ENCODE measurements at places on chromosomes 2 and 18. TPM values are rescaled to one million over a fixed set of nuclear protein-coding genes. Genes with fewer than 3 reads are reported as not detected.
A peak's percentile ranks its signal among the peaks of the same experiment; 100 is the strongest.

DNA sequence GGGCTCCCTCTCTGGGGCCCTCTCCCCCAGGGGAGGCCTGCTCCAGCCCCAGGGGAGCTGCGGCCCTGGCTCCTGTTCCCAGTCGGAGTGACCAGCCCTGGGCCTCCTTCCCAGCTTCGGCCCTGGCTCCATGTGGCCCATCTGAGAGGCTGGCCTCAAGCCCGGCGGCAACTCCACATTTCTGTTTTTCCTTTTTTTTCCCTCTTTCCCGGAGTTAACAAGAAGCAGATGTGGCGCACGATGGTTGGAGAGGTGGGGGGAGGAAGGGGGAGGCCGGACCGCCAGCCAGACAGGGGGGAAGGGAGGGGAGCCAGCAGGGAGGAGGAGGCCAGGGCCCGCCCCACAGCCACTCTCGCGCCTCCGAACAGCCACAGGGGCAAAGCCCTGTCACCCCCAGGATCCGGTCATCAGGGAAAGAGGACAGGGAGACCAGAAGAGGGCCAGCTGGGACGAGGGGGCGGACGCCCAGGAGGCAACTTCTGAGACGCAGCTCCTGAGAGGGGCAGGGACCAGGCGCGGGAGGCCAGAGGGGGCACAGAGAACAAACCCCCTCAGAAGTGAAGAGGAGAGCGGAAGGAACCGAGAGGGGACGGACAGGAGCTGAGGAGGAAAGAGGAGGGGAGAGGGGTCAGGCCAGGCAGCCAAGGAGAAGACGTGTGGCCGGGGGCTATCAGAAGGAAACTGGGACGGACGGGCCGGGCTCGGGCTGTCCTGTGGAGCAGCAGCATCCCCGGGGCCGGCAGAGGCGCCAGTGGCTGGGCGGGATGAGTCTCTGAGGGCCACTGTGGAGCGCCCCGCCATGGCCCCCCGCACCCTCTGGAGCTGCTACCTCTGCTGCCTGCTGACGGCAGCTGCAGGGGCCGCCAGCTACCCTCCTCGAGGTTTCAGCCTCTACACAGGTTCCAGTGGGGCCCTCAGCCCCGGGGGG lies at the start of gene EMILIN1:
EMILIN1 (plus strand) TSS at position 349 of the 928 bp plus-strand sequence; CDS start at position 800, 451 bp downstream.
- H3K4me1 ChIP-seq: peaks cover 51% of the 10 kb centered on the region
- H3K4me3 ChIP-seq: peak within 1 kb of the TSS; percentile 63
- DNase-seq: peak; percentile 90

DNA sequence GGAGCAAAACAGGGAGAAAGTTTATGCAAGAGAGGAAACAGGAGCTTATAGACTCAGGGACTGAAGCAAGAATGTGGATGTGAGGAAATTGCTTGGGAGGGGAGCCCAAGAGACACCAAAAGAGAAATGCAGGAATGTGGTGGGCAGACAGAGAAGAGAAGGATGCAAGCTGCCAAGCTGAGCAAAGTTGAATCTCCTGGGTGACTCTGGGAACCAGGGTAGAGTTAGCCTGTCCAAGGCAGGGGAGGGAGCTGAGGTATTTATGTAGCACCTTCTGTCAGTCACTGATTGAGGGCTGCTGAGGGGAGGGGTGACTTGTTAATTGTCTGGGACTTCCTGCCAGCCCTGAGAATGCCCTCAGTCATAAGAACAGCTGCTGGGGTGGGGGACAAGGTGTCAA lies 464.3 kb downstream of the NBAS start:
- H3K4me3 ChIP-seq: no peak overlapping the region
- no peaks in the 10 kb centered on the region for H3K4me1 ChIP-seq
- H3K27me3 ChIP-seq: no peaks in the 10 kb centered on the region
- H3K36me3 ChIP-seq: no peaks in the 10 kb centered on the region
- DNase-seq: peak; percentile 18

DNA sequence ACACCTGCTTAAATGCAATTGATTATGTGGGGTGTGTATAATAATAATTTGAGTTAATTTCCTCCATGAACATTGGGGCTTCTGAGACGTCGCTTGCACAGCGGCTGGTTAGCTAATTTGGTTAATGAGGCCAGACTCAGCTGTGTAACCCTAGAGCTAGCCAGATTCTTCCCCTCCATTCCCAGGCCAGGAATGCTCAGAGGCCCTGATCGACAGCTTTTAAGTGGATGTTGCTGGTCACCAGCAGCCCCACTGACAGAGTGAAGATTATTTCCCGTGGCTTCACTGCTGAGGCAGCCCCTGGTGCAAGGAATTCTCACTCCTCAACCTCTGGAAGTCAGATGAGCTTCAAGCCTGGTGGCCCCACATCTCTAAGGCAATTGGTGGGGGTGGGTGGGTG lies 12.4 kb upstream of the EPAS1 start:
- peaks cover 19% of the 10 kb centered on the region for H3K27me3 ChIP-seq
- no peaks in the 10 kb centered on the region for H3K4me1 ChIP-seq

DNA sequence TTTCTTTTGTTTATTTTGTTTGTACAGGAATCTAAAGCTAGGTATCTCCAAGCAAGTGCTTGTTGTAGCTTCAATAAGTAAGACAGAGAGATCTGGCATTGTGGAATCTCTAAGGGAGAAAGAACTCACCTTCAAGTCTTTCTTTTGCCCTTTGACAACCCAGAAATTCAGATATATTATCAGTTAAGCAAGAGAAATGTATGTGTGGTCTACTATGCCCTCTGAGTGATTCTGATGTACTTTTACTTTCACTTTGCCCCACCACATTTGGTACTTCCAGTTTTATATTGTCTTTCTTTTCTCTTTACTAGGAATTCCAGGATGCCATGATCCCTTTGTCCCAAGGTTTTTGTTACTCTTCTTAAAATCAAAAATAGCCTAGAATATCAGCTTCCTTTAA lies 259.6 kb upstream of the PIK3C3 start:
- no peak overlapping the region for H3K27ac ChIP-seq
- no peaks in the 10 kb centered on the region for H3K4me1 ChIP-seq
- no peak overlapping the region for H3K4me3 ChIP-seq
- no peaks in the 10 kb centered on the region for H3K27me3 ChIP-seq

DNA sequence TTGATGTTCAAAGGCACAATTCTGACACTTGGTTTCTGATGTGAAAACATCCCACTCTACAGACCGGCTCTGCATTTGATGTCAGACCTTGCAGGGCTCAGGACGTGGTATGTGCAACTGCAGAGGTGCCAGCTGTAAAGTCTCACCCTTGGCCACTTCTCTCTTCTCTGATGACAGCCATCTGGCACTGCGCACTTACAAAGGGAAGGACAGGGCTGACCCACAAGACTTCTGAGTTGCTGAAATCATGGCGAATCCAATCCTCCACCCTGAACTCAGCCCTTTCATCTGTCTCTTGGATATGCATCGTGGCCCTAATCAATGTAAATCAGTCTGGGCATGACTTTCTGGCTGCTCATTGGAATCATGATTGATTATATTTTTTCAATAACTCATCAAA lies 82.5 kb downstream of the SEPTIN10 start:
- H3K4me1 ChIP-seq: no peaks in the 10 kb centered on the region
- peaks cover 11% of the 10 kb centered on the region for H3K27me3 ChIP-seq
- H3K4me3 ChIP-seq: no peak overlapping the region
- no peak overlapping the region for H3K27ac ChIP-seq
- H3K36me3 ChIP-seq: no peaks in the 10 kb centered on the region

DNA sequence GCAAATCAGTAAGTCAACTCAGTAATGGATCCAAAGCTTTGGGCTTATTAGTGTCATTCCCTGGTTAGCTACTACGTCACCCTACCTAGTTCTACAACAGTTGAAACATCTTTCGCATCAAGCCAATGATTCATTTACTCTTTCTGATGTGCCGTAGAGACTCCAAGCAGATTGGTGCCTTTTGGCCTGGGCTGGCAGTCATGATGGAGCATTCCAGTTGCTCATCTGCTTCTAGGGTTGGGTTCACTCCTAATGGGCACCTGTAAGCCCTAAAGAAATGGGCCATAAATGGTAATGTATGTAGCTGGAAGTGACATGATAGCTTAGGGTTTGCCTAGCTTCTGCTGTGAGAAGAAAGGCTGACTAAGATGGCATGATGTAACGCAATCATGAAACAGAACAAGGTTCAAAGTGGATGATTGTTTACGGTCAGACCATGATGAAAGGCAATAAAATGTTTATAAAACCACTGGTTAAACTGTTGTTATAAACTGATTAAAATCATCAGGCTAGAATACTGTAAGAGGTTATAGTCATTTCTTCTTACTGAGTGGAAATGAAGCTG lies 20.4 kb upstream of the CCL20 start:
- peaks cover 3% of the 10 kb centered on the region for H3K4me1 ChIP-seq
- H3K27ac ChIP-seq: no peak overlapping the region
- H3K27me3 ChIP-seq: no peaks in the 10 kb centered on the region
- no peak for DNase-seq

GRCh38 chr2:70964596-70965386 lies 13.6 kb upstream of the ANKRD53 start:
- no peaks in the 10 kb centered on the region for H3K36me3 ChIP-seq
- H3K4me1 ChIP-seq: peaks cover 5% of the 10 kb centered on the region
- no peak overlapping the region for H3K27ac ChIP-seq
- H3K4me3 ChIP-seq: peak overlapping the region; percentile 44

- H3K27ac ChIP-seq: no peak overlapping the region
- H3K36me3 ChIP-seq: no peaks in the 10 kb centered on the region
- no peak for DNase-seq
- H3K4me1 ChIP-seq: peaks cover 9% of the 10 kb centered on the region
Observed at GRCh38 chr2:69116438-69116837, 103.5 kb downstream of the ANTXR1 start.

GRCh38 chr2:11622611-11623010 lies 47.4 kb downstream of the NTSR2 start:
- no peaks in the 10 kb centered on the region for H3K4me1 ChIP-seq
- DNase-seq: no peak
- no peak overlapping the region for H3K4me3 ChIP-seq
- no peaks in the 10 kb centered on the region for H3K36me3 ChIP-seq
- peaks cover 10% of the 10 kb centered on the region for H3K27me3 ChIP-seq
- no peak overlapping the region for H3K27ac ChIP-seq

GRCh38 chr2:185567940-185568339 lies 170.7 kb upstream of the FSIP2 start:
- H3K27ac ChIP-seq: no peak overlapping the region
- no peak for DNase-seq
- no peaks in the 10 kb centered on the region for H3K4me1 ChIP-seq
- no peaks in the 10 kb centered on the region for H3K27me3 ChIP-seq
- no peaks in the 10 kb centered on the region for H3K36me3 ChIP-seq

DNA sequence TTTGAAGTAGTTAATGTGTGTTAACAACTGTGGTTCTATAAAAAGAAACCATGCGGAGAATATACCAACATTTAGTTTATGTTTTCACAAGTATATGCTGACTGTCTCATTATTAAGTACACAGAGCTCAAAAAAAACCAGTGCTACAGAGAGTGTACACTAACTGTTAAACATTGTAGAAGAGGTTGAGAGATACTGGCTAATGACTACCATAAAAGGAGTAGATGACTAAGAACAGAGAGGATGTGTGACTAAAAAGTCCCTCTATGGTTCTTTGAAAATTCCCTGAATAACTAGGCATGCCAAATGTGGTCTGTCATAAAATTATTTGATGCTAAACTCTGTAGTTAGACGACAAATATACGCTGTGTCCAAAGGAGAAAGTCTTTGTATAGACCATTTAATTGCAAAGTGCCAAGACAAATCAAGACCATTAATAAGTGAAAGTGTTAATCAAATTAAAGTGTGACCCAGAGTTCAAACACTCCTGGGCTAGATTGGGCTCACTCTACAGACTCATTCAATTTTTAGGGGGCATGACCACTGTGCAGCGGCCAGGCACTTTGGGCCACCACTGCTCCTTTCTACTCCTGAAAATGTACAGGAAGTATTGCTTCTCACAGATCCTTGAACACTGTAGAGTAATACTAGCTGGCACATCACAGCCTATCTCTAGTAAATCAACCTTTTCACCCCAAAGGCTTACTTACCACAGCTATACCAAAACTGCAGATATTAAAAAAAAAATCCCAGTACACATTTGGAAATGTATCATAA lies 45.1 kb upstream of the SERTAD2 start:
- H3K4me3 ChIP-seq: no peak overlapping the region
- no peaks in the 10 kb centered on the region for H3K27me3 ChIP-seq
- peak overlapping the region; percentile 75 for H3K27ac ChIP-seq

DNA sequence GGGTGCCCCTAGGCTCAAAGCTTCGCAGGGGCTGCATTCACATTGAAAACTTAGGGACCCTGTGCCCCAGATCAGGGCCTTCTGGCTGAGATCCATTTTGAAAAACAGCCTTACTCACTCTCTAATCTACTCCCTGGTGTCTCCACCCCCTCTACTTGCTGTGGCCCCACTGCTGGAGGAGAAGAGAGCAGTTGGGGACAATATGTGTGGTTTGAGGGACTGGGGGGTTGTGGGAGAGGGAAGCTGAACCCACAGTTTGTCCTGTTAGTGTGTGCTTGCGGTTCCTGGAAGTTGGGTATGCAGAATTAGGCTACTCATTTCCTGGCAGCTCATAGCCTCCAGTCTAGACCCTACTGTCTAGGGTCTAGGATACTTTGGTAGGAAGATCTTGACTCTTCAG lies 211.4 kb downstream of the PRKCE start:
- H3K27ac ChIP-seq: no peak overlapping the region
- DNase-seq: no peak
- H3K4me3 ChIP-seq: no peak overlapping the region
- no peaks in the 10 kb centered on the region for H3K27me3 ChIP-seq
- no peaks in the 10 kb centered on the region for H3K36me3 ChIP-seq
- peaks cover 5% of the 10 kb centered on the region for H3K4me1 ChIP-seq

- no peak overlapping the region for H3K4me3 ChIP-seq
- H3K27ac ChIP-seq: no peak overlapping the region
- peaks cover 5% of the 10 kb centered on the region for H3K4me1 ChIP-seq
- no peak for DNase-seq
Observed at GRCh38 chr2:25286025-25286400, 55.7 kb downstream of the DNMT3A start.

- no peaks in the 10 kb centered on the region for H3K4me1 ChIP-seq
- no peak for DNase-seq
- no peak overlapping the region for H3K27ac ChIP-seq
- no peaks in the 10 kb centered on the region for H3K27me3 ChIP-seq
Observed at GRCh38 chr18:42706029-42706608, 409.4 kb downstream of the RIT2 start.

DNA sequence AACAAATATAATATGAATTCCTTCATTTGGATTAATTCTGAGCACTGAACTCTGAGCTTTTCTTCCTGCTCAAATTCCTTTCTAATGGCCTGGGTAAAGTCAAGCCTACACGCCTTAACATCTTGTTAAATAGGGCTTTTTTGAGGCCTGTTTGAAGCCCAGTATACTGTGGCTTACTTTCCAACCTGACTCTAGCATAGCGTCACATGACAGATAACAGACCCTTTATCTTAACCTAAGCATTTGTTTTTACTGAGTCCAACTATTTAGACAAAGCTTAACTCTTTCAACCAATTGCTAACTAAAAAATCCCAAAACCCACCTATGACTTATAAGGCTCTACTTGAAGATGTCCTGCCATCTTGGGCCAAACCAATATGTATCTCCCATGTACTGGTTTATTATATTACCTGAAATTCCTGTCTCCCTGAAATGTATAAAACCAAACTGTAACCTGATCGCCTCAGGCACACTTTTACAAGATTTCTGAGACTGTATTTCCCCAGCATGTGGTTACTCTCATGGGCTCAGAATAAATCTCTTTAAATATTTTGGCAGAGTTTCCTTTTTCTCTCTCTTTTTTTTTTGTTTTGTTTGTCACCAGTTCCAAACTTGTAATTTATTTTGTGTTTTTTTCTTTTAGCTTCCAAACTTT lies 271.1 kb upstream of the VWC2L start:
- no peak overlapping the region for H3K27ac ChIP-seq
- no peaks in the 10 kb centered on the region for H3K27me3 ChIP-seq
- no peaks in the 10 kb centered on the region for H3K4me1 ChIP-seq
- no peak overlapping the region for H3K4me3 ChIP-seq
- H3K36me3 ChIP-seq: no peaks in the 10 kb centered on the region
- DNase-seq: no peak

The TMEM169 gene
- total RNA-seq: 20.1 TPM

The ARHGAP28 gene
- total RNA-seq: 15.5 TPM

The SLC9A4 gene
- total RNA-seq: 0.07 TPM

The HOXD12 gene
- total RNA-seq: not detected

The DLX1 gene
- not detected for total RNA-seq

Data from astrocyte (in vitro differentiated cells and primary cell).